ENCODE measurements at places on chromosomes 11 and 22. TPM values are rescaled to one million over a fixed set of nuclear protein-coding genes. Genes with fewer than 3 reads are reported as not detected.

DNA sequence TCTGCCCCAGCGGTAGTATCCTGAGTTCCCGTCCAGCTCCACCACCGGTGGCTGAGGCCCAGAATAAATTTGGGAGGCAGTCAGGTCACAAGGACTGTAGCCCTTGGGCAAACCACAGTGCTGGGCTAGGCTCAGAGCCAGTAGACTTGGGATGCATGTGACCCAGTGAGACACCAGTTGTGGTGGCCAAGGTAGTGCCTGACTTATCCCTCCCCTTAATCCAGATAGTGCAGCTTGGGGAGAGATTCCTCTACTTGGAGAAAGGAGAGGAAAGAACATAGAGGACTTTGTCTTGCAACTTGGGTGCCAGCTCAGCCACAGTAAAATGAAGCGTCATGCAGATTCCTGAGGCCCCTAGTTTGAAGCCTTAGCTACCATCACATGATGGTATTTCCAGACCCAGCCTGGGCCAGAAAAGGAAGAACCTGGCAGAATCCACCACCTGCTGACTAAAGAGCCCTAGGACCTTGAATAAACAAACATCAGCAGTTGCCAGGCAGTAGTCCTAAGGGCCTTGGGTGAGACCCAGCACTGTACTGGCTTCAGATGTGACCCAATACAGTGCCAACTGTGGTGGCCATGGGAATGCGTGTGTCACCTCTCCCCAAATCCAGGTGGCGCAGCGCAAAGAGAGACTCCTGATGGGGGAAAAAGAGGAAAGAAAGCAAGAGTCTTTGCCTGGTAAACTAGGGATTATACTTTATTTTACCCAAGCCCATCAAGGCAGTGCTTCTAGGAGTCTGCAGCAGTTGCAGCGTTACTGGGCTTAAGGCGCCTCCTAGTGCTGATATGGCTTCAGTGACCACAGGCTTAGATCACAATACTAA, 17.0 kb upstream of the DDX10 start:
- peak; percentile 89 for DNase-seq

The COX8A gene
- total RNA-seq, result 234 TPM

DNA sequence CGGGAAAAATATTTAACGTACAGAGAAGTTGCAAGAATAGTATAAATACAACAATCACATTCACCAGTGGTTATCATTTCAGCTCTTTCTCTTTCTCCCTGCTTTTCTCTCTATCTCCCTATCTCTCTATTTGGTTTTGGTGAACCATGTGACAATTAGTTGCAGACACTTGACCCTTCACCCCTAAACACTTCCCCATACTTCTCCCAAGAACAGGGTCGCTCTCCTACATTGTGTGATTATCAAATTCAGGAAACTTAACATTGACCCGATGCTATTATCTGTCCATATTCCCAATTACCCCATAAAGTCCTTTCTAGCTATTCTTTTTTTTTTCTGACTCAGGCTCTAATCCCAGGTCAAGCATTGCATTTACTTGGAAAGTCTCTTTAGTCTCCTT, 4.8 kb upstream of the CYB5R3 start:
- DNase-seq, result no peak

The KRTAP5-1 gene
- total RNA-seq, result not detected

The C22orf42 gene
- 0.96 TPM for total RNA-seq

GRCh38 chr22:49930596-49931412, 12.4 kb downstream of the CRELD2 start:
- DNase-seq, result peak; percentile 74

DNA sequence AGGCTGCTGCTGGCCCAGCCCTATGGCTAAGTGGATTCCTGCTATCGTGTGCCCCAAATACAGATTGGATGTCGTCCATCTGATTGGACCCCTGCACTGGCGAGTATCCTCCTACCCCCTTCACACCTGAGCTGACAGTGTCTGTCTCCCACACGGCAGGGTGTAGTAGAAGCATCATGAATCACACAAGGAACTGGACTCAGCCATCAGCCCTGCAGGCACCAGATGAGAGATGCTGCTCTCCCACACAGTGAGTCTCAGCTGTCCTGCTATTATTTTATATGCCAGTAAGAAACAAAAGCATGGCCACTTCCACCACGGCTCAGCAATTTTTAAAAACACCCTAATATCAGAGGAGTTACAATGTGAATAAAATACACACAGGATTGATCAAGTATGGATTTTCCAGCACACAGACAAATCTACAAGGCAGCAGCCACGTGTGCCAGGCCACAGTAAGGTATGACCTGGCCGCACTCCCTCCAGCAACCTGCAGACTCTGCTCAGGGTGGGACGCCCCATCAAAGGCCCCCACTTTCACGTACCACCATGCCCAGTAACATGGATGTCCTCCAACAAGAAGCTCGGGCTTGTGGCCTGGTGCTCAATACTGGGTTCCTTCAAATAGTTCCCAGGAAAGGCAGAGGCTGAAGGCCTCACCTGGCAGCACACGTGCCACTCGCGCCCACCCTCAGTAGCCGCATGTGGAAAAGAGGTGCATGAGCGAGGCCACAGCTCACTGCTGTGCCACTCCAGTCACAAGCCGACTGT, 16.4 kb upstream of the SLC25A1 start:
- DNase-seq, result no peak

DNA sequence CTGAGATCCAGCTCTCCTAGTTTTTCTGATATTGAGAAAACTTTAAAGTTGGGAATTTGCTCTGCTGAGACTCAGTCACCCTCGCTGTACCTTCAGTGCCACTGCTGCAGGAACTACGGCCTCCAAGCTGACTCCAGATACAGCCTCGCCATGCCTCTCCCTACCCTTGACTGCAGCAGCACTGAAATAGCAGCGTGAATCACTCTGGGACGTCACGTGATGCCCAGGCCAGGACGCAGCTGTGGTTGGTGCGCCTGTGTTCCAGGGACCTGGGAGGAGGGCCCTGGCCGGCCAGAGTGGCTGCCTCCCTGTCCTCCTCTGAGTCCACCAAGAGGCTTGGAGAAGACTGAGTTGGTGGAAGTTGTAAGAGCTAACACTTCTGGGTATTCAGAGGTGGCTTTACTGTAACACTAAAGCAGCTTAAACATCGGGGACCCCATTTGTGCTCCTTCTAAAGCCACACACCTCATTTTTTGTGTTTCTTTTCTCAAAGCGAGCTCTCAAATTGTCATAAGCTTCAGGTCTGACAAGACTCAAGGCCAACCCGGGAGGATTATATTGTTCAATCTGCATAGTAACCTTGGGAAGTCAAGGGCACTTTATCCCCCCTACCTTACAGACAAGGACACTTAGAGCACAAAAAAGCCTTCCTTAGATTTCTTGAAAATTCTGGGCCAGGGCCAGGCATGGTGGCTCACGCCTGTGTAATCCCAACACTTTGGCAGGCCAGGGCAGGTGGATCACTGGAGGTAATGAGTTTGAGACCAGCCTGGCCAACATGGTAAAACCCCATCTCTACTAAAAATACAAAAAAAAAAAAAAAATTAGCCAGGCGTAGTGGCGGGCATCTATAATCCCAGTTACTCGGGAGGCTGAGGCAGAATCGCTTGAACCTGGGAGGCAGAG, 4.2 kb upstream of the STIP1 start:
- DNase-seq, result peak; percentile 97

The RIMBP3C gene
- not detected for total RNA-seq

GRCh38 chr22:25570486-25570885, 6.0 kb downstream of the GRK3 start:
- no peak for DNase-seq

GRCh38 chr22:25012741-25013143, 60.2 kb downstream of the KIAA1671 start:
- DNase-seq, result no peak
